HCT116 (cell line): ENCODE measurements at places on chromosomes 3 and 15. TPM values are rescaled to one million over a fixed set of nuclear protein-coding genes. Genes with fewer than 3 reads are reported as not detected.
A peak's percentile ranks its signal among the peaks of the same experiment; 100 is the strongest.

Gene RAMAC
- 16.5 TPM for total RNA-seq

DNA sequence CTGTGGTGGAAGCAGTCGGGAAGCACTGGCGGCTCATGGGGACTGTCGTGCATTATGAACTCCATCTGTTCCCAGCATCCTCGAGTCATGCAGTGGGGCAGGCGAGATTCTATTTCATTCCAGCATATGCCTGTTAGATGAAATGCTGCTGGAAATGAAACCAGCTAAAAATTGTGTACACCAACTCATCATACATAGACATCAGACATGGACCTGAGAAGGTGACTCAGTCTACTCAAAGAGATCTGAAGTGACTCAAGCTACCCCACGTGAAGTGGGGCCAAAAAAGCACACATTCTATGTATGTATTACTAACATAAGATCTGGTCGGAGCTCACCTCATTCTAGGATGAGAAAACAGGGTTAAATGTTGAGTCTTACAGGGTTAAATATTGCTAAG, 47.5 kb upstream of the FAM98B start:
- H3K4me3 ChIP-seq, result no peak overlapping the region
- H3K36me3 ChIP-seq, result no peaks in the 10 kb centered on the region
- H3K4me1 ChIP-seq, result no peaks in the 10 kb centered on the region
- H3K27me3 ChIP-seq, result no peaks in the 10 kb centered on the region; the same call in 1 of the 2 replicates
- no peak for DNase-seq

GRCh38 chr3:10772271-10773161, 43.5 kb upstream of the SLC6A11 start:
- DNase-seq, result no peak
- no peaks in the 10 kb centered on the region for H3K36me3 ChIP-seq
- no peak overlapping the region for H3K4me3 ChIP-seq
- H3K27me3 ChIP-seq, result peaks cover 13% of the 10 kb centered on the region; the same call in 1 of the 2 replicates
- H3K4me1 ChIP-seq, result peaks cover 6% of the 10 kb centered on the region
- no peak overlapping the region for H3K27ac ChIP-seq

DNA sequence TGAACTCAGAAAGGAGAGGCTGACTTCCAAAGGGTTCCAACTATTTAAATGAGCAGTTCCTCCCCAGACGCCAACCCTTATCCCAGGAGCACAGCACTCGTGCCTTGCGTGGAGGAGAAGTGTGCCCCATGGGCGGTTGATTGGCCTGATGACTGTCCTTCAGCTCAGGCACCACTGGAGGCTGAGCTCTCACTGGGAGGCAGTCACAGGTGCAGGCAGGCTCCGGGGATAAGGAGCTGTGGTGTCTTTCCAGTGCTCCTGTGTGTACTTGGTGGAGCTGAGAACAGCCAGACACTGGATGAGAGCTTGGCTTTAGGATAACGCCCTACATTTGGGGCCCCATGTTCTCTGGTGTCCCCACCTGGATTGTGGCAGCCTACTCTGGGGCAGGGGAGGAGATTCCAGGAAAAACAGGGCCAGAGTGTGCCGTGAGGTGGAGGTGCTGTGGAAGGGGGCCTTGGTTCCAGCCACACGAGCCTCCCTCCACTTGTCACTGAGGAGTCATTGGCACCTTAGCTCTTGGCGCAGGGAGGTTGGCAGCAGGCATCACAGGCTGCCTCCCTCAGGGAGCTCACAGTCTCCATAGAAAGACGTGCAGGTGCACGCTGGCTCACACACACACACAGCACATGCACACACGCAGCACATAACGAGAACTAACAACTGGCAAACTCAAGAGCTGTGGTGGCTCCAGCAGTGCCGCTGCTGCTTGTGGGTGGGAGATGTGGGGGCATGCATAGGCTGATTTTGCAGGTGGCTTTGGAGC, 22.7 kb upstream of the EPHB3 start:
- H3K4me1 ChIP-seq, result no peaks in the 10 kb centered on the region
- no peak for DNase-seq
- H3K36me3 ChIP-seq, result no peaks in the 10 kb centered on the region
- no peak overlapping the region for H3K4me3 ChIP-seq
- no peaks in the 10 kb centered on the region for H3K27me3 ChIP-seq

- H3K4me1 ChIP-seq, result no peaks in the 10 kb centered on the region
- H3K36me3 ChIP-seq, result no peaks in the 10 kb centered on the region
- no peak for DNase-seq
- H3K27ac ChIP-seq, result no peak overlapping the region
- no peak overlapping the region for H3K4me3 ChIP-seq
Observed at GRCh38 chr3:94406595-94406994, 343.7 kb downstream of the NSUN3 start.

DNA sequence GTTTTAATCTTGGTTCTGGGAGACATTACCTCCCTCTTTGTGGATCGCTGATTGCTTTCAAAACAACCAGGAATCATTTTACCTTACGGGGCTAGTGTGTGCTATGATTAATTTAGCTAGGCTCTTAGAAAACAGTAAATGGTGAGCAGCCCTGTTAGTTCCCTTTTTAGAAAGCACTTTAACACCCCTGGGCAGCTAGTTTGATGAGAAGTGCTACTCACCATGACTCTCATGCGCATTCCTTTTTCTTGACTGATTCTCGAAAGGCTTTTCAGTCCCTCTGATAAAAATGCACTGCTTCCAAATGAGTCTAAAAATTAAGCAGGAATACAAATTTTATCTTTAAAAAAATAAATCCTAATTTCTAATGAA, 75.3 kb upstream of the LEKR1 start:
- H3K27ac ChIP-seq, result no peak overlapping the region
- no peaks in the 10 kb centered on the region for H3K27me3 ChIP-seq
- no peaks in the 10 kb centered on the region; the same call in 1 of the 2 replicates for H3K4me1 ChIP-seq

Gene LIPC
- not detected for total RNA-seq

GRCh38 chr3:119849126-119849525, 67.2 kb downstream of the NR1I2 start:
- no peak overlapping the region for H3K27ac ChIP-seq
- DNase-seq, result no peak
- H3K36me3 ChIP-seq, result no peaks in the 10 kb centered on the region
- no peaks in the 10 kb centered on the region for H3K4me1 ChIP-seq
- no peaks in the 10 kb centered on the region for H3K27me3 ChIP-seq
- H3K4me3 ChIP-seq, result no peak overlapping the region

DNA sequence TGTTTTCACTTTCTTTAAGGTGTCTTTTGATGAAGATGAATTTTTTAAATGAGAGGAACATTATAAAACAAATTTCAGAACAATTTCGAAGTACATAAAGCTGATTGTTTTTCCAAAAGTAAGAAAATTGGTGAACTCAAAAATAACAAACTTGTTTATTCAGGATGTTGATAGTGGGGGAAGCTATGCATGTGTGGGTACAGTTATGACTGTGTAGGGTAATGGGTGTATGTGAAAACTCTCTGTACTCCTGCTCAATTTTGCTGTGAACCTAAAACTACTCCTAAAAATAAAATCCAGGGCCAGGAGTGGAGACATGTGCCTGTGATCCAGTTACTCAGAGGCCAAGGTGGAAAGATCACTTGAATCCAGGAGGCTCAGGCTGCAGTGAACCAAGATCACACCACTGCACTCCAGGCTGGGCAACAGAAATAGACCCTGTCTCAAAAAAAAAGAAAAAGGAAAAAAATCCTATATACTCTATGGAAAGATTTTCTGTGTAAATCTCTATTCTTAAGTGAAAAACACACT, 37.2 kb downstream of the PIK3CB start:
- H3K27me3 ChIP-seq, result no peaks in the 10 kb centered on the region
- no peaks in the 10 kb centered on the region for H3K36me3 ChIP-seq
- H3K27ac ChIP-seq, result no peak overlapping the region
- DNase-seq, result no peak
- H3K4me3 ChIP-seq, result no peak overlapping the region

DNA sequence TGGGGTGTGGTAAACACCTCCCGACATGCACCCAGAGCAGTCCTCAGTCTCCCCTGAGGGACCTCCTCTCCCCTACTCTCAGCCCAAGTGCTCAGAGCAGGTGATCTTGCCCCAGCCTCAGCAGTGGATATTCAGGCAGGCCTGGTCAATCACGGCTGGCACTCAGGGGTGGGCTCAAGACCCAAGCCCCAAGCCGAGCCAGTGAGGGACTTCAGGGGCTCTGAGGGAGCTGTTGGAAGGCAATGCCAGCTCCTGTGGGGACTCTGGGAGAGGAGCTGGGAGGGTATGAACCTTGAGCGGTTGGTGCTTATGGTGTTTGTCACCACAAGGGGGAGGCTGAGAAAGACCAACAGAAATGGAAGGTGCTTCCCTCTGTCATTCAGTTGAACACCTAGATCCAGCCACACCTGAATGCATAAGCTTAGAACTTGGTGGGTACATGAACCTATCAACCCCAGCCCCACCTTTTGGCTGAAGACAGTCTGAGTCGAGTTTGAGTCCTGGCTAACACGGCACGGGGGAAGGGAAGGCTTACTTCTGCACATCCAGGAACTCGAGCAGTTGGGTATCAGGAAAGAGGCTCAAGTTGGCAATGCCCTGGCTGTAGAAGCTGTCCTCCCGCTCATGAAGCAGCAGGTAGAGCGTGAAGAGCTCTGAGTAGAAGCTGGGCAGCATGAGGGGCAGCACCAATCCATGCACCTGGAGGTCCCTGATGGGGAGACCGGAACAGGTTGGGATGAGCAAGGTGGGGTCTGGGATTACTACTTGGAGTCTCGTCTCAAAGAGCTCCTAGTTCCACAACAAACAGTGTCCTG, 19.2 kb downstream of the ALS2CL start:
- no peaks in the 10 kb centered on the region for H3K27me3 ChIP-seq
- H3K36me3 ChIP-seq, result no peaks in the 10 kb centered on the region
- DNase-seq, result no peak
- no peak overlapping the region for H3K4me3 ChIP-seq
- no peak overlapping the region for H3K27ac ChIP-seq
- no peaks in the 10 kb centered on the region for H3K4me1 ChIP-seq

GRCh38 chr3:42666022-42666421, 12.5 kb downstream of the ZBTB47 start:
- H3K27ac ChIP-seq, result no peak overlapping the region
- H3K27me3 ChIP-seq, result no peaks in the 10 kb centered on the region
- 0 out of 2 replicates have a peak, but pooled peaks cover 3% of the 10 kb centered on the region for H3K36me3 ChIP-seq
- DNase-seq, result no peak
- H3K4me3 ChIP-seq, result no peak overlapping the region

Gene FSIP1
- total RNA-seq, result 0.42 TPM

GRCh38 chr3:56942523-56942922, 117.9 kb upstream of the SPATA12 start:
- H3K4me1 ChIP-seq, result no peaks in the 10 kb centered on the region
- H3K4me3 ChIP-seq, result no peak overlapping the region
- no peak overlapping the region for H3K27ac ChIP-seq

Gene DPPA2
- total RNA-seq, result not detected

- H3K4me3 ChIP-seq, result no peak overlapping the region
- no peaks in the 10 kb centered on the region for H3K36me3 ChIP-seq
- H3K27me3 ChIP-seq, result no peaks in the 10 kb centered on the region
- DNase-seq, result peak; percentile 6
- H3K27ac ChIP-seq, result no peak overlapping the region
Observed at GRCh38 chr3:101381809-101382208, 61.4 kb upstream of the IMPG2 start.

DNA sequence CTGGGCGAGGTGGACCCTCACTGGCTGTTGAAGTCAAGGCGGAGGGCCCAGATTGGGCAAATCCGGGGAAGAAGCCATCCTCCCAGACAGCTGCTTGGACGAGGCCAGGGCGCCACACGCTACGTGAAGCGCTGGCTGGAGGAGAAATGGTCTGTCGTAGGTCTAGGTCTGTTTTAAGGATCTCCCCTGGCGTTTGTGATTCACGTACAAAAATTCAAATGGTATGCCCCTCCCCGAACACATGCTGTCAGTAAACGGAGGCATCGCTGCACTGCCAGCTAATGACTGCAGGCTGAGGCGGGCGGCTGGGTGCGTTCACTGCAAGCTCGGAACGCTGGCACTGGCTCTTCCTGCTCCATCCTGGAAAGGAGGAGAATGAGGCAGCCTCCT, 69.9 kb downstream of the EPHB3 start:
- no peak for DNase-seq
- H3K27ac ChIP-seq, result no peak overlapping the region
- H3K4me1 ChIP-seq, result peaks cover 6% of the 10 kb centered on the region; the same call in 1 of the 2 replicates
- H3K36me3 ChIP-seq, result no peaks in the 10 kb centered on the region
- H3K4me3 ChIP-seq, result no peak overlapping the region
- H3K27me3 ChIP-seq, result no peaks in the 10 kb centered on the region

DNA sequence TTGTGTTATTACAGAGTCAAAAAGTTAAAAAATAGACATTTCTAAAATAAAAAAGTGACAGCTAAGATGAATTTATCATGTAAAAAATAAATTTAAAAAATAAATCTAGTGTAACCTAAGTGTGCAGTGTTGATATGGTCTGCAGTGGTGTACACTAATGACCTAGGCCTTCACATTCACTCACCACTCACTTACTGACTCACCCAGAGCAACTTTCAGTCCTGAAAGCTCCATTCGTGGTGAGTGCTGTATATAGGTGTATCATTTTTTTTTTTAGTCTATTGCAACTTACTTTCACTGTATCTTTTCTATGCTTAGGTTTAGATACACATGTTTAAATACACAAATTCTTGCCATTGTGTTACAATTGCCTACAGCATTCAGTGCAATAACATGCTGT, 459.4 kb upstream of the ROBO1 start:
- no peak for DNase-seq
- H3K36me3 ChIP-seq, result no peaks in the 10 kb centered on the region
- no peak overlapping the region for H3K4me3 ChIP-seq

GRCh38 chr15:38176155-38176554, 76.5 kb upstream of the SPRED1 start:
- DNase-seq, result no peak
- H3K4me1 ChIP-seq, result no peaks in the 10 kb centered on the region
- H3K4me3 ChIP-seq, result no peak overlapping the region
- no peaks in the 10 kb centered on the region for H3K36me3 ChIP-seq

Gene ECE2
- not detected for total RNA-seq

DNA sequence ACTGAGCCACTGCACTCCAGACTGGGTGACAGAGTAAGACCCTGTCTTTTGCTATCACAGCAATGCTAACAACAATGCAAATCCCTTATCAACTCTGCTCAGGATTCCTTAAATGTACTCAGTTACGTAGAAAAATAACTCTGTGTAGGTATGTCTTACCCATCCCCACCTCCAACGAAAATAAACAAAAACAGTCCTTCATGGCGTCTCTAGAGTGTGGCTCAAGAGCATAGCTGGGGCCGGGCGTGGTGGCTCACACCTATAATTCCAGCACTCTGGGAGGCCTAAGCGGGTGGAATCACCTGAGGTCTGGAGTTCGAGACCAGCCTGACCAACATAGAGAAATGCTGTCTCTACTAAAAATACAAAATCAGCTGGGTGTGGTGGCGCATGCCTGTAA, 13.2 kb upstream of the NCKIPSD start:
- H3K27me3 ChIP-seq, result no peaks in the 10 kb centered on the region
- DNase-seq, result no peak
- H3K4me1 ChIP-seq, result peaks cover 39% of the 10 kb centered on the region
- H3K27ac ChIP-seq, result no peak overlapping the region
- H3K4me3 ChIP-seq, result no peak overlapping the region
- H3K36me3 ChIP-seq, result peaks cover 34% of the 10 kb centered on the region

DNA sequence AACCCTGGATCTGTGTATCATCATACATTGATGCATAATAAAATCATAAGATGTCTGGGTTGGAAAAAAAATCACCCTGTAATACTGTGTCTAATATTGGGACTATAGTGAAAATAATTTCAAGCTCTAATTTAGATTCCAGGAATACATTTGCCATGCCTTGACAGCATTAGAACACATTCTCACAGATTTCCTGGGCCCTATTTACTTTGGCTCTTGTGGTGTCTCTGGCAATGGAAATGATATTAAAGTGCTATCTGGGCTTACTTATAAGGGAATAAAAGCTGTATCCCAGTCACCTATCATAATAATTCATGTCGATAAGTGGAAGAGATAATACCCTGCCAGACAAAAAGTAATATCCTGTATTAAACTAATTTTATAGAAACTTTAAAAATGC, 472.0 kb downstream of the ZPLD1 start:
- H3K27me3 ChIP-seq, result no peaks in the 10 kb centered on the region
- peaks cover 7% of the 10 kb centered on the region; the same call in 1 of the 2 replicates for H3K4me1 ChIP-seq
- no peak overlapping the region for H3K27ac ChIP-seq
